ENCODE measurements at places on chromosomes 2 and 18. TPM values are rescaled to one million over a fixed set of nuclear protein-coding genes. Genes with fewer than 3 reads are reported as not detected.

DNA sequence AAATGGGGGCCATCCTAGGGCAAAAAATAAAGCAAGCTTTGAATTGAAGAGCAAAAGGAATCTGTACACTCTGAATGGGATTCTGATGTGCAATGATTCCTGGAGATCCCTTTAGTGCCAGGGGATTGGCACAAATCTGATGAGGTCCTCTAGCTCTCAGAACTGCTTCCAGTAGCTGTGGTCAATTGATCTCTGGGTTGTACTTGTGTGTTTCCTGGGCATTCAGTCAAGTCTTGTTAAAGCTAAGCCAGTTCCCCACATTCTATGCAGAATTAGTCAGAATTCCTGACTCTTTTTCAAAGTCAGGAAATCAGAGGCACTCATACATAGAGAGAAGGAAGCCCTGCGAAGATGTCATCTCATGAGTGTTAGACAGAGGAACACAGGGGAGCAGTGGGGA, 161.3 kb downstream of the DNER start:
- no peaks in the 10 kb centered on the region for H3K4me1 ChIP-seq
- no peak for DNase-seq
- no peaks in the 10 kb centered on the region for H3K27me3 ChIP-seq
- H3K36me3 ChIP-seq: no peaks in the 10 kb centered on the region

GRCh38 chr2:179443180-179443579, 178.5 kb upstream of the SESTD1 start:
- DNase-seq: no peak
- H3K4me3 ChIP-seq: no peak overlapping the region
- H3K36me3 ChIP-seq: no peaks in the 10 kb centered on the region
- H3K27me3 ChIP-seq: peaks cover 28% of the 10 kb centered on the region
- no peak overlapping the region for H3K27ac ChIP-seq
- H3K4me1 ChIP-seq: no peaks in the 10 kb centered on the region

DNA sequence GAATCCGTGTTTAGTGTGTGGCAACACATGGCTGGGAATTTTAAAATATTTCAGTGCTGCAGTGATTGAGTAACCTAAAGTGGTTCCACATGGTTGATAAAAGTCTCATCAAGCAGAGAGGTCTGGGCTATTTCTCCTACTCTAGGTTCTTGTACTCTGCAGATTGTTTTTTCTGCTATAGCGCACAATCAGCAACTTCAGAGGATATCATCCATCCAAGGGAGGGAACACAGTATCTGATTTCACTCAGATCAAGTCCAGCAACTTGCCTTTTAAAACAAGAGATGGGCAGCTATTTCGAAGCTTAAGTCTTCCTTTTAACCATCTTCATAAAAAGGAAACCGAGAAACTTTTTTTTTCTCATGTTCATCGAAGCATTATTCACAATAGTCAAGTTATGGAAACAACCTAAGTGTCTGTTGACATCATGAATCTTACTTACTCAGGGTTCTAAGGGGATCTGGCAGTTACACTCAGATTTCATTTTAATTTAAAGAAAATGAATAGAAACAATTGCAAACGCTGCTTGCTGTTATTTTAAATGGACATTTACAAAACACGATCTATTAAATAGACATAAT, 172.7 kb upstream of the TRIB2 start:
- no peaks in the 10 kb centered on the region for H3K4me1 ChIP-seq
- H3K4me3 ChIP-seq: no peak overlapping the region
- peaks cover 2% of the 10 kb centered on the region for H3K27me3 ChIP-seq
- DNase-seq: no peak

GRCh38 chr2:43375746-43376522, 149.5 kb upstream of the ZFP36L2 start:
- H3K27ac ChIP-seq: no peak overlapping the region
- peaks cover 14% of the 10 kb centered on the region for H3K36me3 ChIP-seq
- no peaks in the 10 kb centered on the region for H3K27me3 ChIP-seq
- H3K4me3 ChIP-seq: no peak overlapping the region
- no peak for DNase-seq

- DNase-seq: no peak
- no peak overlapping the region for H3K27ac ChIP-seq
- H3K4me1 ChIP-seq: peaks cover 9% of the 10 kb centered on the region
- H3K4me3 ChIP-seq: no peak overlapping the region
- no peaks in the 10 kb centered on the region for H3K36me3 ChIP-seq
- H3K27me3 ChIP-seq: no peaks in the 10 kb centered on the region
Measured at GRCh38 chr18:10076502-10077030, 162.8 kb downstream of the VAPA start.

DNA sequence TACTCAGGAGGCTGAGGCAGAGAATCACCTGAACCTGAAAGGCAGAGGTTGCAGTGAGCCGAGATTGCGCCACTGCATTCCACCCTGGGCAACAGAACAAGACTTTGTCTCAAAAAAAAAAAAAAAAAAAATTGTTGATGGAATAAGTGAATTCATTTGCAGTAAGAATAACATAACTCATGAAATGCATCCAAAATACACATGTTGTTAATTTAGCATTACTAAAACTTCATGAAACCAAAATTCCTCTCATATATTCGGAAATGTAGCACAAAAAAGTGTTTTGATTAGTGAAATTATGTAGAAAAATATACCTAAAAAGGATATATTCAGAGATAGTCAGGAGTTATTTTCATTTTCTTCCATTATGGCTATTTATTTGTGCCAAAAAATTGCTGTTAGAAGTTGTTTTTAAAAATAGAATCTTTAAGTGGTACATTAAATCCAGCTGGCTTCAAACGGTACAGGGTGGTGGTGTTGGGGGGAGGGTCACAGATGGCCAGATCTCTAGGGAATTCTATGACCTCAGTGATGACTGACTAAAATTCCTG, 78.2 kb upstream of the UGP2 start:
- peaks cover 2% of the 10 kb centered on the region for H3K4me1 ChIP-seq
- H3K36me3 ChIP-seq: no peaks in the 10 kb centered on the region
- no peak overlapping the region for H3K4me3 ChIP-seq

- no peaks in the 10 kb centered on the region for H3K27me3 ChIP-seq
- H3K4me3 ChIP-seq: no peak overlapping the region
- H3K36me3 ChIP-seq: no peaks in the 10 kb centered on the region
- no peak overlapping the region for H3K27ac ChIP-seq
- H3K4me1 ChIP-seq: peaks cover 10% of the 10 kb centered on the region
- no peak for DNase-seq
Measured at GRCh38 chr18:58552057-58552461, 76.8 kb downstream of the ALPK2 start.

GRCh38 chr18:35933982-35934381, 38.5 kb upstream of the RMP24 start:
- DNase-seq: no peak
- no peaks in the 10 kb centered on the region for H3K4me1 ChIP-seq
- H3K4me3 ChIP-seq: no peak overlapping the region
- peaks cover 7% of the 10 kb centered on the region for H3K27me3 ChIP-seq
- no peak overlapping the region for H3K27ac ChIP-seq
- no peaks in the 10 kb centered on the region for H3K36me3 ChIP-seq

- H3K27ac ChIP-seq: no peak overlapping the region
- H3K4me1 ChIP-seq: no peaks in the 10 kb centered on the region
- H3K36me3 ChIP-seq: peaks cover 42% of the 10 kb centered on the region
- DNase-seq: no peak
- H3K27me3 ChIP-seq: no peaks in the 10 kb centered on the region
Measured at GRCh38 chr2:71136174-71136573, 5.7 kb downstream of the MPHOSPH10 start.

DNA sequence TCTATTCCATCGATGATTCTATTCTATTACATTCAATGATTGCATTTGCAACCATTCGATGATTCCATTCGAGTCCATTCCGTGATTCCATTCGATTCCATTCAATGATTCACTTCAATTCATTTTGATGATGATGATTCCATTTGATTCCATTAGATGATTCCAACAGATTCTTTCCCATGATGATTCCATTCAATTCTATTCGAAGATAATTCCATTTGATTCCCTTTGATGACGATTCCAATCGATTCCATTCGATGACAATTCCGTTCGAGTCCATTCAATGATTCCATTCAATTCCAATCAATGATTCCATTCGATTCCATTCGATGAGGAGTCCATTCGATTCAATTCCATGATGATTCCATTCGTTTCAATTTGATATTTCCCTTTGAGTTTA, 1088.8 kb downstream of the RPIA start:
- H3K4me1 ChIP-seq: no peaks in the 10 kb centered on the region
- DNase-seq: no peak
- H3K27ac ChIP-seq: no peak overlapping the region
- H3K4me3 ChIP-seq: no peak overlapping the region
- no peaks in the 10 kb centered on the region for H3K27me3 ChIP-seq

DNA sequence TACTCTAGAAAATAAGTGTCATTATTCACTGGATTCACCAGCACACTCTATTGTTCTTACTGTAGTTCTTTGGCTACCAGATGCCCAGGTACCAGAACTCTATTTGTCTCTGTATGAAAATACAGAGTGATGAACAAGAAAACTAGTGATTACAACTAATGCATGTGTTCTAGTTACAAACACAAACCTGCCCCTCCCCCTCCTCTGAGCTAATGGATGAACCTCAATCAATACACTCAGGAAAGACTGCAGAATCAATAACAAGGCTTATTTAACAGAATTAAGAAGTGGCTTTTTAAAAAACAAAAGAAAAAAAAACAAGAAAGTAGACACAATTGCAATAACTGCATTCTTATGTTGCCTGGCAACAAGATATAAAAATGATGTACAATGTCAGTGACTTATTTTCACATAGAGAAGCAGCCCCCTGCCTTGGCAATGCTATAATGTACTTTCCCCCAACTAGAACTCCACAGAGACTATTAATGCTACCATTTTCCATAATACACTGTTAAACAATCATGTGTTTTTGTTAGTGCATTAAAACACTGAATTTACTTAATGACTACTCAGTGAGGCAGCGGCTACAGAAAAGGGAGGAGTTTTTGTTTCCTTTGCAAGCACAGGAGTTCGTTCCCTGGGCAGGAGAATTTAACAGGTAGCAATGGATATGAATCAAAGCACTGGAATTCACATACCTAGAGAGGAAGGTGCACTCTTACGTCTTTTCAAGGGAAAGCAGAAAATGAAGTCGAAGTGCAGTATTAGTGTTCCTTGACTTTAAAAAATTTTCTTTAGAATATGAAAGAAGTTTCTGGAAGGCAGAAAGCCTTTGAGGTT, 318.8 kb upstream of the REV1 start:
- no peak for DNase-seq
- no peaks in the 10 kb centered on the region for H3K4me1 ChIP-seq
- no peak overlapping the region for H3K4me3 ChIP-seq
- no peak overlapping the region for H3K27ac ChIP-seq
- no peaks in the 10 kb centered on the region for H3K36me3 ChIP-seq
- no peaks in the 10 kb centered on the region for H3K27me3 ChIP-seq

GRCh38 chr2:168252976-168253375, 5.6 kb upstream of the STK39 start:
- peaks cover 4% of the 10 kb centered on the region for H3K27me3 ChIP-seq
- H3K4me1 ChIP-seq: peaks cover 11% of the 10 kb centered on the region
- no peak overlapping the region for H3K27ac ChIP-seq
- H3K4me3 ChIP-seq: no peak overlapping the region
- H3K36me3 ChIP-seq: peaks cover 2% of the 10 kb centered on the region
- DNase-seq: no peak

- H3K27me3 ChIP-seq: peaks cover 36% of the 10 kb centered on the region
- H3K36me3 ChIP-seq: no peaks in the 10 kb centered on the region
- no peak overlapping the region for H3K27ac ChIP-seq
- no peaks in the 10 kb centered on the region for H3K4me1 ChIP-seq
Measured at GRCh38 chr18:22778996-22779395, 154.1 kb upstream of the RBBP8 start.

DNA sequence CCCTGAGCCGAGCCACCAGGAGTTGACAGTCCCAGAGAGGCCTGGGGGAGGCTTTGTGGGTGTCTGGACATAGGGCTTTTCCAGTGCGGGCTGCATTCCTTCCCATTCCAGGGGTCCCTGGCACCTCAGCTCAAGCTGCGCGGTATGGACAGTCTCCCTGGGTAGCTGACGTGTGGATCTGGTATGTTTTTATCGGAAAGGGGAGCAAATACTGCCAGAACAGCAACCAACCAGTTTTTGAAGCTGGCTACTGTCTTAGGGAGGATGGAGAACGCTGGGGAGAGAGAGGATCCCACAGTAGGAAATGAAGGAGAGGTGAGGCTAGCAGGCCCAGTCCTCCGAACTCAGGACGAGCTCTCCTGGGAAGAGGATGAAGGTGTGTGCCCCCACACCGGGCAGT, 103.8 kb upstream of the APCDD1 start:
- no peaks in the 10 kb centered on the region for H3K4me1 ChIP-seq
- no peak overlapping the region for H3K4me3 ChIP-seq
- H3K27ac ChIP-seq: no peak overlapping the region

DNA sequence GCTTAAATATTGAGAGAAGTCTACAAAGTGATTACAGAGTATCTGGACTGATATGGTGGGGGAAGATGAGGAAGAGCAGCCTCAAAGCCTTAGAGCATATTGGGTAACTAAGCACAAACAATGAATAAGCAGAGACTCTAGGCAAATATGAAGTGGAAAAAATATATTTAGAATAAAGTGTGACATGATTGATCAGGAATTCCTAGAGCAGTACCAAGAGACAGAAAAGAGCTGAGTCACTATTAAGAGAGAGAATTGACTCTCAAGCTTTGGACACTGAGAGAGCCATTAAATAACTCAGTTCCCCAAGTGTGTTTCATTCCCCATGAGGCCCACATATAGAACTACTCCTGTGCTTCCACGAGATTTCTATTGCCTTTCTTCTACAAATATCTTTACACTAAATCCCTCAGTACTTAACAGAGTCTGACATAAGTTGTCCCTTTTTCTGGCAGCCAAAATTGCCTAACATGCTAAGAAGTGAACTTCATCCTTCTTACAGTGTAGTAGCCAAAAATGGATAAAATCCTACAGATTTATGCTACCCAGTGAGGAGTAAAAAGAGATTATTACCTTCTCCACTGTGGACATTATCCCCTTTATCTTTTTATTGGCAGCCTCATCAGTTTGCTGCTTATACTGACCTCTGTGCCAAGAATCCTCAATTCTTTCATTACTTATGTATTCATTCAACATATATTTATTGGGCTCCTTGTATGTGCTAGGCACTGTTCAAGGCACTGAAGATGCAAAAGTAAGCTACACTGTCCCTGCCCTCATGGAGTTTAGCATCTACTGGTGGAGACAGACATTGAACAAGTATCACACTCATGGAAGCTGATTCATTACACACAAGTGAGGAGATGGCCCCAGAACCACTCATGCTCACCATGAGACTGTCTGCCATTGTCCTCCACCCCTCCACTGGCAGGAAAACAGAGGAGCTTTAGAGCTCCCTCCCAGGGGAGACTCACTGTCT, 45.4 kb downstream of the SLC40A1 start:
- peaks cover 13% of the 10 kb centered on the region for H3K27me3 ChIP-seq
- no peaks in the 10 kb centered on the region for H3K4me1 ChIP-seq
- no peak for DNase-seq
- H3K36me3 ChIP-seq: no peaks in the 10 kb centered on the region
- H3K27ac ChIP-seq: no peak overlapping the region

The FKBP1B gene
- 3.4 TPM for total RNA-seq

The INPP5D gene
- 122 TPM for total RNA-seq

The APOB gene
- not detected for total RNA-seq

The DES gene
- total RNA-seq: not detected

The ERLEC1 gene
- 20.9 TPM for total RNA-seq

The CHPF gene
- 7.1 TPM for total RNA-seq

The NEDD4L gene
- 4.3 TPM for total RNA-seq

The ESPNL gene
- 0.10 TPM for total RNA-seq

The ATP6V1B1 gene
- not detected for total RNA-seq

The RAB6D gene
- total RNA-seq: not detected

The LRRTM1 gene
- not detected for total RNA-seq

The FTCDNL1 gene
- total RNA-seq: 1.5 TPM

The ZNF638 gene
- total RNA-seq: 74.0 TPM

The RGPD3 gene
- total RNA-seq: 0.24 TPM
